Eye (tissue), 1 donor: ENCODE measurements at places on chromosomes 11 and 22.

DNA sequence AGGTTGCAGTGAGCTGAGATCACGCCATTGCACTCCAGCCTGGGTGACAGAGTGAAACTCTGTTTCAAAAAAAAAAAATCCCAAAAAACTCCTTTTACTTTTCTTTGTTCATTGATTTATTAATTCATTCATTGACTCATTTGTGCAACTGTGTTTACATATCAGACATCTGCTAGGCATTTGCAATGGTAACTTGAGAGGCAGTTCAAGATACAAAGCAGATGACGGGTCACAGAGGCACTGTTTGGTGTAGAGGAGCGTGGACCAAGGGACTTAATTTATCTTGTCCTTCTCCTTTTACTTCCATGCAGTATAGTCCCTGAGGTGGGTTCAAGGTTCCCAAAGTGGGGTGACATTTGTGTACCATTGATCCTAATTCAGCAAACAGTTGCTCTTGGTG lies 71.4 kb downstream of the KIAA1671 start:
- DNase-seq = no peak

GRCh38 chr11:114610550-114610949 lies 15.0 kb upstream of the NXPE4 start:
- no peak for DNase-seq

- no peak for DNase-seq
Measured at GRCh38 chr11:46521961-46522681, 71.7 kb downstream of the AMBRA1 start.

GRCh38 chr11:14310679-14311078 lies 48.3 kb downstream of the RRAS2 start:
- no peak for DNase-seq

DNA sequence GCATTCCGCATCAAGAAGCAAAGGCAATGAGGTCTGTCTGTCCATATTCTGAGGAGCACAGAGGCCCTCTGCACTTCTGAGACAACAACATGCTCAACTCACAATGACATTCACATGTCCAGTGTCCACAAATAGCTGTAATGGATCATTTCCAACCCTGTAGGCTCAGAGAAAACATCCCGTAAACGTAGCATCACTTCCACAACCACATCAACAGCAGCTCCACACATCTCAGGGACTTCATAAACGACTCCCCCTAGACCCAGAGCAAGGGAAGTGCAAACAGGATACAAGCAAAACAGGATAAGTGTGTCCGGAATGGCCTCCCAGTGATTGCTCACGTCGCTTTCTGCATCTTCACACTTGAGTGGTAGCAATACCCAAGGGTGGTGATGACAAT lies 100.2 kb downstream of the SYN3 start:
- DNase-seq = peak; percentile 69

GRCh38 chr22:35369996-35370395 lies 10.9 kb upstream of the HMOX1 start:
- no peak for DNase-seq

DNA sequence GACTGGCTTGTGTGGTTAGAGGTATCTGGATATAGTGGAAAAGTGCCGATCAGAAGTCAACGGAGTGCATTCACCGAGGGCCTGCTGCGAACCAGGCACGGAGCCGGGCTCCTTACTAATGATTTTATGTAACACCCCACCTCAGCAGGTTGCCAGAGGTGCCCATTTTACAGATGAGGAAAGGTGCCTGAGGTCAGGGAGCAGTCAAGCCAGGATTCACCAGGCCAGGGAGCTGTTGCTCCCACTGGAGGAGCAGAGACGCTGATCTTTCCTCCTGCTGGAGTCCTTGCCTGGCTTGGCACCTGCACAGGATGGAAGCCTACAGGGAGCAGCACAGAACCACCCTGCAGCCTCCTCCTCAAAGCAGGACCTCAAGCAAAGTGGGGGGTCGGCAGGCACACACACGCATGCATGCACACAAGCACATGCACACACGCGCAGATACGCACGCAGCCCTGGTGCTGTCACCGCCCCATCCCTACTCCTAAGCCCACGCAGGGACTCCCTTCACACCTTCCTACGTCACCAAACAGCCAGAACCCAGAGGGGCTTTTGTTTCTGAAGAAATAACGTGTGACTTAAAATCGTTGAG lies 16.2 kb downstream of the RSPH14 start:
- DNase-seq = no peak

GRCh38 chr11:60753309-60753708 lies 3.4 kb upstream of the MS4A15 start:
- DNase-seq = no peak

GRCh38 chr22:41603873-41604332 lies 14.3 kb upstream of the PMM1 start:
- DNase-seq = no peak

DNA sequence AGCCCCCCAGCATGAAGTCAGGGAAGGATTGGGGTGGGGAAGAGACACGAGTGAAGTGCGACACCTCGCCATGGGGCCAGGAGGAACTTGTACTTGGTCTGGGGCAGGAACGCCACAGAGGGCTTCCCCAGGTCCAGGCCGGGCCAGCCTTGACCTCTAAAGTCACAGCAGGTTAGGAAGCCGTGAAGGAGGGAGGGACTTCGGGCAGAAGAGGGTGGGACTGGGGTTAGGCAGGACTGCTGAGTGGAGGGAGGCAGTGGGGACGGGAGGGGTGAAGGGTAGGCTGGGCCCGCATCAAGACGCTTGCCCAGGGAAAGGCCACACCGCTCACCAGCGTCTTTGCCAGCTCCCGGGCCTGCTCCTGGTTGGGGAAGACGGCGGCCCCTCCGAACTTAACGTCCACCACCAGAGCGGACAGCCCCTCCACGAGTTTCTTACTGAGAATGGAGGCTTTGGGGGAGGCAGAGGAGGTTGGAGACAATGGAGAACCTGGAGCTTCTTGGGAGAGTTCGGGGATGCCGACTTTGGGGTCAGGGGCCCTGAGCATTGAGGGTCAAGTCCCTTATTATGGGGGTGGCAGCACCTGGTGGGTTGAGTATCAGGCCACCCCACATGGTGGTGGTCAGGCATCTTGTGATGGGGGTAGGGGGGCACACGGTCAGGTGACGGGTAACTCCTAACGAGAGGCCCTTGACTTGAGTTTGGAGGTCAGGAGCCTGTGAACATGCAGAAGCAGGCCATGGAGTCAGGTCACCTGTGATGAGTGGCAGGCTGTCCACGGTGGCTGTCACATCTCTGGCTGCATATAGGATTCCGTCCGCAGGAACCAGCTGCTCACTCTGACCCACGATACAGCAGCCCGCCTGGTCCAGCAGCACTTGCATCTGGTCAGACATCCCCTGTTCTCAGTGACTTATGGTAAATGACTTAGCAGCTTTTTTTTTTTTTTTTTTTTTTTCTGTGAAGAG lies 1.7 kb upstream of the SCO2 start:
- DNase-seq = no peak

GRCh38 chr22:39543095-39543494 lies 10.5 kb upstream of the RPS19BP1 start:
- DNase-seq = peak; percentile 78

- DNase-seq = no peak
Measured at GRCh38 chr11:10955616-10956015, 97.8 kb upstream of the ZBED5 start.

- DNase-seq = no peak
Measured at GRCh38 chr11:114821621-114822412, 143.5 kb downstream of the NXPE2 start.

- peak; percentile 22 for DNase-seq
Measured at GRCh38 chr22:44224166-44224565, 43.4 kb downstream of the PARVG start.

DNA sequence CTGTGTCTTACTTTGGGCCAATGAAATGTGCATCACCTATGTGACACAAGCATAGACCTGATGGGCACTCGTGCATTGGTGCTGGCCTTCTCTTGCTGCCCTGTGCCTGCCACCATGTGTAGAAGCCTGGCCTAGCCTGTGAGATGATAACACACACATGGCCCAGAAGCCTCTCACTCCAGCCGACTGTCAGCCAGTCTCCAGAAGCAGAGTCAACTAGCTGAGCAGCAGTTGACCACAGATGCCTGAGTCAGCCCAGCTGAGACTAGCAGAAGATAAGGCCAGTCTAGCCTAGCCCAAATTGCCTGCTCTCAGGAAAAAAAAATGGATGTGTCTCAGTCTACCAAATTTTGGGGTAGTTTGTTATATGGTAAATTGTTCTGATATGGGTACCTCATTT lies 46.2 kb downstream of the CSNK2A3 start:
- DNase-seq = no peak

GRCh38 chr11:131674051-131674755 lies 303.8 kb downstream of the NTM start:
- DNase-seq = peak; percentile 92
